Activated naive CD4-positive, alpha-beta T cell treated with anti-CD3 and anti-CD28 coated beads for 36 hours (primary cell): ENCODE measurements at places on chromosomes 4 and X. TPM values are rescaled to one million over a fixed set of nuclear protein-coding genes. Genes with fewer than 3 reads are reported as not detected.

The TACC3 gene
- 246 TPM for total RNA-seq

The NAA11 gene
- not detected for total RNA-seq

The NAP1L2 gene
- total RNA-seq: 2.7 TPM

The PROM1 gene
- 0.05 TPM for total RNA-seq

The FGFBP1 gene
- not detected for total RNA-seq

The ATOH1 gene
- total RNA-seq: not detected

The PRIMPOL gene
- total RNA-seq: 18.1 TPM

The TAF7L gene
- total RNA-seq: not detected

The ALAS2 gene
- total RNA-seq: not detected

The SYN1 gene
- 0.12 TPM for total RNA-seq

The RNF212 gene
- total RNA-seq: 2.2 TPM

The MAGEE2 gene
- not detected for total RNA-seq

The AIFM1 gene
- 63.1 TPM for total RNA-seq

The DMRTC1B gene
- not detected for total RNA-seq

The PCDH10 gene
- total RNA-seq: not detected

The CCDC158 gene
- total RNA-seq: not detected

The NPNT gene
- total RNA-seq: not detected

The ZNF711 gene
- total RNA-seq: 1.0 TPM

The EGF gene
- not detected for total RNA-seq

The RHOXF1 gene
- not detected for total RNA-seq

The CRMP1 gene
- not detected for total RNA-seq
